ENCODE measurements at places on chromosomes 5 and 9.
A peak's percentile ranks its signal among the peaks of the same experiment; 100 is the strongest.

- no peak for DNase-seq
Measured at GRCh38 chr9:18319918-18320445, 154.0 kb upstream of the ADAMTSL1 start.

DNA sequence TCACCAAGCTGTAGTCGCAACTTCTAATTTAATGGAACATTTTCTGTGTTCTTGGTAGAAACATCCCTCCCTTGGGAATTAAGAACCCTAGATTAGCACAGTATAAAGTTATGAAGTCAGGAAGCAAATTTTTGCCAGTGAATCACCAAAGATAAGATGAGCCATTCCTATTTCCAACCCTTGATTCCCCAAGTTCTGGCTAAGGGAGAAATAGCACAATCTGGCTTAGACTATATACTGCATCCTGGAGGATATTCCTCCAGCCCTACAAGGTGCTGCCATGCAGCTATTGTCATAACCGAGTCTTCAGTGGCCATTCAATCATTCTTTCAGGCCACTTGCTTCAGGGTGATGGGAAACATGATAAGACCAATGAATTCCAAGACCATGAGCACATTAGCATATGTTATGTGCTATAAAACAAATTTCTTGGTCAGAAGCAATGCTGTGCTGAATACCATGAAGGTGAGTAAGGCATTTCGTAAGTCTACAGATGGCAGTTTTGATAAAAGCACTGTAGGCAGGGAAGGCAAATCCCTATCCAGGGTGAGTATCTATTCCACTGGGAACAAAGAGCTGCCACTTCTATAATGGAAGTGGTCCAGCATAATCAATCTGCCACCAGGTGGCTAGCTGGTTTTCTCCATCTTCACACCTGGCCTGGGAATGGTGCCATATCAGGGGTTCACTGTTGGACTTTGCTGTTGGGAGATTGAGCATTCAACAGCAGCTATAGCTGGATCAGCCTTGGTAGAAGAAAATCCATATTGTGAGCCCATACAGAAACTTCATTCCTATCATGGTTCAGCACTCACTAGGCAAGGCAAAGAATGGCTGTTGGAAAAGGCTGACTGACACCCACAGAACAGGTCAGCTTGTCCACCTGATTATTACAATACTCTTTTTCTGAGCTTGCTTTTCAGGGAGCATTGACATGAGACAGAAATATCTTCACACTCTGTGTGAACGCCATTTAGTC, 19.6 kb upstream of the ARL15 start:
- peak; percentile 40 for DNase-seq

DNA sequence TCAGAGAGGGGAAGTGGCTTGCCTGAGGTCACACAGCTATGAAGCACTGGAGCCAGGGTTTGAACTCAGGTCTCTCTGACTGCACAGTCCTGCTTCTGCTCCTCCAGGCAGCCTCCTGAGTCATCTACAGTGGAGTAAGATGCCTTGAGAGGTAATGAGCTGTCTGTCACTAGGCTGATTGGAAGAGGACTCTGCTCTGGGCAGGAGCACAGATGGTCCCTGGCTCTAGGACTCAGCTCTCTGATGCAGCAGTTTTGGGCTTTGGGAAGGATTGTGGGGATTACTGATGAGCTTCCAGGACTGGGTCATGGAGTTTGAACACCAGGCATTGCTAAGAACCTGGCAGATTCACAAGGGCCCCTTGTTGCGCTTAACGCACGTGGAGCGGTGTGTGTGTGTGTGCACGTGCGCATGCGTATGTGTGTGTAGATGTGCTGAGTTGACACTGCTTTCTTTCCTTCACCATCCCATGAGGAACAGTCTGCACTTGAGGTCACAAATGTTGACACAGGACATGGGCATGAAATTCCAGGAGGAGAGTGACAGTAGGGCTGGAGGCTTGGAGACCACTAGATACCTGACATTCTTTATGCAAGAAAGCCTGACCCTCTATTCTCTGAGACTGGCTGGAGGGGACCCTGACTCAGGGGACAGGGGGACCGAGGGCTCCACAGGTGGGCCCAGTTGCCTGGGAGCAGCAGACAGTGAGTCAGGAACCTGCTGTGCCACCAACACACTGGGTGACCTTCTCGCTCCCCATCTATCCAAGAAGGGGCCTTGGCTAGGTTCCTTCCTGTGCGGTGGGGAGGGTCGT, 170.5 kb downstream of the RGS3 start:
- no peak for DNase-seq

GRCh38 chr5:65483546-65484346, 2.0 kb upstream of the ADAMTS6 start:
- peak; percentile 56 for DNase-seq

GRCh38 chr5:132979367-132979940, 16.0 kb upstream of the AFF4 start:
- DNase-seq, result no peak

DNA sequence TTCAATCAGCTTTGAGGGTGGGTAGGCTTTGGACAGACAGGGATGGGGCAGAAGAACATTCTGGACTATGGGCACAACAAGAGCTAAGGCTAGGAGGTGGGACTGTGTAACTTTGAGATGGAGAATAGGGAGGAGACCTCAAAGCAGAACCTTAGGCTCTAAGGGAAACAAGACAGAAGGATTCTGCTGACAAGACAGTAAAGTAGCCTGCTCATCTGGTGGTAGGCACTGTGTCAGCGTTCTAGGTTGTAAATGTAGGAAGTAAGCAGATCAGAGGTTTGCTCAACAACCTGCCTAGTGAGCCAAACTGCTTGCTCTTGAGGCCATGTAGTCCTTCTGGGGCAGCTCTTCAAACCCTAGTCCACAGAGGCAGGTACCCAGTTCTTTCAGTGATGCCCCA, 15.0 kb upstream of the IL12B start:
- no peak for DNase-seq

GRCh38 chr5:4674166-4674565, 466.0 kb upstream of the ADAMTS16 start:
- DNase-seq, result no peak

DNA sequence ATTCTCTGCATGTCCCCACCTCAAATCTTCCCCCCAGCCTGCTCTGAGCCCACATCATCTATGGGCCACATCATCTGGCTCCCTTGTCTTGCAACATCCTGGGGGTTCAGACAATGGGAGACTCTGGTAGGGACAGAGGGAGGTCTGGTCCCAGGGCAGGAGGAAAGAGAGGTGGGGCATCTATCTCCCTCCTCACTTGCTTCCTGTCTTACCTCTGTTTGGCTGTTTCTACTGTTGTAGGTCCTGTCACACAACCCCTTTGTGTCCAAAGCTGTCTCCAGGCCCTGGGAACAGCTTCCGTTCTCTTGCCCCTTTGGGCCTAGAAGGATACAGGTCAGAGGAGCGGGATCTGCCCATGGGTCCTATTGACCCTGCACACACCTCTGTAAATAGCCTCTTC, 227.2 kb downstream of the NSG2 start:
- DNase-seq, result no peak

DNA sequence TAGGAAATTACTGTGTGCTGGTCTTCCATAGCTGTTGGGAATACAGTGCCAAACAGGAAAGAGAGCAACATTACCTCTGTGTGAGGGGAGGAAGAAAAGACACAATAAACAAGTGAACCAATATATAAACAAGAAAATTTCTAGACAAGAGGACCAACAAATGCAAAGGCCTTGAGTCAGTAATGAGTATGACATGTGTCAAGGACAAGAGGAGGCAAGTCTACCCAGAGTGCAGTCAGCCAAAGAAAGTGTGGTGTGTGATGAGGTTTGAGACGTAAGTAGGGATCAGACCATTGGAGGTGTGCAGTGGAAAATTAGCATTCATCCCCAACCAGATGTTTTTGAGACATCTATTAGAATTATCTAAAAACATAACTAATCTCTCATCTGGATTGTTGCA, 69.5 kb upstream of the CDH6 start:
- DNase-seq, result no peak

GRCh38 chr5:16944816-16945562, 8.9 kb upstream of the MYO10 start:
- no peak for DNase-seq

DNA sequence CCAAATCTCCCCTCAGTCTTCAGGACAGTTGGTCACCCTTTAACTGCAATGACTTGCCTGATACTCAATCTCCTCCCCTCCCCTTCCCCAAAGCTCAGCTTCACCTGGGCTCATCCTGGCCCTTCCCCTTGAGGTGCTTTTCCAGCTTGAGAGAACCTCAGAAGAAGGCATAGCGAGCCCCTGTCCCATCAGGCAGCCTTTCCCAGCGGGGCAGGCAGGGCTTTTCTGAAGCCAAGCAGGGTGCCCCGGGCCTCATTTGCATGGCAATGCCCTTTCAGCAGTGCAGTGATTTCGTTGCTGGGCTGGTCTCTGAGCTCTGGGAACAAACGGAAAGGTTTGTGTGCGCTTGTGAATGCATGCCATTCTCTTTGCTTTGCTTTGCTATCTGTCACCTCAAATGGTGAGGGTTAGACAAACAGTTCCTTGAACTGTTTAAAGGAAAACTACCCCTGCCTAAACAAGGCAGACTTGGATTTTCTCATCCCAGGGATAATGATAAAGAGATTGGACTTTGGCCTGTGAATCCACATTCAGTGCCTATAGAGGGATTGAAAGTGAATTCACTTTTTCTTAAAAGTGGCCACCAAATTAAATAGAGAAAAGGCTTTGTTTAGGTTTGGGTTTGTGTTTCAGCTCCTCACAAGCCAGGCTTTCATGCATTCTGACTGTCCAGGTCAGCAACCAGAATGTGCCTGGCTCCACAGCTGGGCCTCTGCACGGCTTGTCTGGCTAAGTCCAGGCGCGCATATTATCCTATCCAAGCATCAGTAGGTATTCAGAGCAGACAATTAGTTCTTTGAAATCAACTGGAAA, 165.3 kb downstream of the ZNF608 start:
- DNase-seq, result peak; percentile 56

- no peak for DNase-seq
Measured at GRCh38 chr5:94420885-94421284, 197.5 kb downstream of the KIAA0825 start.

DNA sequence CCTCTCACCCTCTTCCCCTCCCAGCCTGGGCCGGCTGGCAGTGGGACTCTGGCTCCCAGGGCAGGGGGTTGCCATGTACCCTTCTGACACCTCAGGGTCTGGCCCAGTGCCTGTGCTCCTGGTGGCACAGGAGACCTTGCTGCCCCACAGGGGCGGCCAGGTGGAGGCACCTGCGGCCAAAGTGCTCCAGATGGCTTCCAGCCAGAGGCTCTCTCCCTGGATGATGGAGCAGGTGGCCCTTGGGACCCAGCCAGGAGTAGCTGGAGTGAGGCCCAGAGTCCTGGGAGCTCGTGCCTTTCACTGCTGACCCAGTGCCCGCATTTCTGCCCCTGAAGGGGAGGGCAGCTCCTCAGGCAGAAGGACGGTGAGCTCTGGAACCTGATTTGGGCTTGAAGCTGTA, 87.3 kb downstream of the NTNG2 start:
- DNase-seq, result peak; percentile 13

DNA sequence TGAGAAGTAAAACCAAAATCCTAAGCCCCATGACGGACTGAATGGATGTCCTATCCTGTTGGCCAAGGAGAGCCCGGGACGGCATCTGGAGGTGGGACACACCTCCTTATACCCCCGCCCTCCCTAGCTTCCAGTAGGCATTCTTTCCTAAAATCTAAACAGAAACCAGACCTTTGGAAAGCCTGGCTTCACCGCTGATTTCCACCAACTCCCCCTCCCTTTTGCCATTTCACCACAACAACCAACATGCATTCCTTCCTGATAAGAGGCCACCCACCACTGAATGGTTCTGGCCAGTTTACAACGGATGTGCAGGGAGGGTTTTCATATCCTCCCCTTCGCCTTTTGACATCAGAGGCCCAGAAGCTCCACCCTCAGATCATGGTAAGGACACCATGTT, 9.2 kb upstream of the RARS1 start:
- DNase-seq, result no peak

DNA sequence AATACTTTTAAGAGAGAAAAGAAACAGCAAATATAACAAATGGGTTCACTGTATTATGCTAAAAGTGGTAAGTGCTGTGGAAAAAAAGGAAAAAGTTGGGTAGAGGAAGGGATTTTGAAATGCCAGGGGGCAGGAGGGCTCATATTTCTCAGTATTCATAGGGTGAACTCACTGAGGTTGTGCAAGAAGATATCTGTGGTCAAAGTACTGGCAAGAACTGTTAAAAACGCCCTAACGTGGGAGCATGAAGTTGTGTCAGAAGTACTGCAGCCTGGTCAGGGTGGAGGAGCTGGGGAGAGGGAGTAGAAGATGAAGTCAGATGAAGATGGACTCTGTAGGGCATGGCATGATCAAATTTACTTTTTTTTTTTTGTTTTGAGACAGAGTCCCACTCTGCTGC, 31.2 kb upstream of the SLC28A3 start:
- DNase-seq, result no peak

GRCh38 chr9:105439428-105439827, 8.4 kb upstream of the FSD1L start:
- no peak for DNase-seq

DNA sequence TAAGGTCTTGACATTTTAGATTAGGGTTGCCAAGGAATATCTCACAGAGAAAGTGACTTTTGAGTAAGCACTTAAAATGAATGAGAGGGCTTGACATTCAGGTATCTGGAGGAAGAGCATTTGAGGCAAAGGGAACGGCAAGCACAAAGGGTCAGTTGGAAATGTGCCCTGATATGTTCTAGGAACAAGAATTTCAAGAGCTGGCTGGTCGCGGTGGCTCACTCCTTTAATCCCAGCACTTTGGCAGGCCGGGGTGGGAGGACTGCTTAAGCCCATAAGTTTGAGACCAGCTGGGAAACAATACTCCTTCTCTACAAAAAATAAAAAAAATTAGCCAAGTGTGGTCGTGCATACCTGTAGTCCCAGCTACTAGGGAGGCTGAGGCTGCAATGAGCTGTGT, 16.5 kb downstream of the KIAA1958 start:
- no peak for DNase-seq

GRCh38 chr5:93602241-93603077, 19.4 kb downstream of the NR2F1 start:
- peak; percentile 91 for DNase-seq

- DNase-seq, result no peak
Measured at GRCh38 chr5:180594311-180595045, 3.2 kb upstream of the SCGB3A1 start.
